Activated CD8-positive, alpha-beta T cell treated with anti-CD3 and anti-CD28 coated beads for 36 hours (primary cell): ENCODE measurements at places on chromosomes 3 and 15. TPM values are rescaled to one million over a fixed set of nuclear protein-coding genes. Genes with fewer than 3 reads are reported as not detected.

Gene CCPG1
- 11.0 TPM for total RNA-seq

Gene TUSC7
- total RNA-seq = not detected

DNA sequence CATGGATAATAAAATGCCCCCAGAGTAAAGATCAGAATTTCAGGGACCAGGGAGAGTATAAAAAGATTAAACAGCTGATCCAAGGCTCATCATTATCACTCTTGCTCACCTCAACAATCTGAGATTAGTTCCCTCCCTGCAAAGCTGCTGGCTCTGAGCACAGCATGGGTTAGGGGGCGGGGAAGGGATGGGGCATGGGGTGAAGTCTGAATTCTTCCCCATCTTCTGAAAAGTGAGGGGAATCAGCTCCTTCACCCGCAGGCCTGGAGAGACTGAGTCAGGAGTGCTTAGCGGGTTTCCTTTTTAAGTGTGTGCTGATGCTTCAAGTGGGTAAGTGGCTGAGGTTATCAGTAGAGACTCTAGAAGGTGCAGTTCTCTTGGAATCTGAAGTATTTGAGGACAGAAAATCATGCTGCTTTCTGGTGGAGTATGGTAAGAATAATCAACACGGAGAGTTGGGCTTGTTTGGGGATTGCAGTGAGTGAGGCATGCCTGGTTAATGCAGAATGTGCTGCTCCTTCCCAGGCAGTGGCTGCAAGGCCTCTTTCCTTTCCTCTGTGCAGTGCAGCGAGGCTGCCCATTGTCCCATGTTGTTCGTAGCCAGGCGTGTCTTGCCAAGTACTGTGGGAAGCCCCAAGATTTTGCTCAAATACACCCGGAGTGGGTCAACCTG is 59.2 kb upstream of the TRAK1 start:
- no peak for DNase-seq

DNA sequence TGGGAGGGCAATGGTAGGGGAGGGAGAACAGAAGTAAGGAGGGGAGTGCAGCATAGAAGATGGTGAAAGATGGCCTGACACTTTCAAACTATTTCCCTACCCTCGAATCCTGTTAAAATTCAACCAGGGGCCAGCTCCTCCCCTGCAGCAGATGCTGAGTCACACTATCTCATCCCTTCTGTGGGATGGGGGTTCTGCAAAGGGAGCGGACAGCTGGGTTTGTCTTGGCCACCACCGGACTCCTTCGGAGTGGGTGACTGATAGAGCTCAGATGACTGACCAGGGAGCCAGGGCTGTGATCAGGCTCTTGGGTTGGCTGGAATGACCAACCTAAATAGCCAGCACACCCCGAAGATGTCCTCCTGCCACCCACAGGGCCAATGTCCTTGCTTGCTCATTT is 33.6 kb upstream of the TMCC1 start:
- no peak for DNase-seq

- no peak for DNase-seq
These were observed 99.1 kb downstream of the ADCY5 start for GRCh38 chr3:123349566-123350435.

GRCh38 chr15:71577071-71577470 is 233.3 kb upstream of the NR2E3 start:
- no peak for DNase-seq

- no peak for DNase-seq
These were observed 6.5 kb upstream of the ETV5 start for GRCh38 chr3:186115239-186115996.

- no peak for DNase-seq
These were observed 51.9 kb downstream of the HOMER2 start for GRCh38 chr15:82900511-82901060.

DNA sequence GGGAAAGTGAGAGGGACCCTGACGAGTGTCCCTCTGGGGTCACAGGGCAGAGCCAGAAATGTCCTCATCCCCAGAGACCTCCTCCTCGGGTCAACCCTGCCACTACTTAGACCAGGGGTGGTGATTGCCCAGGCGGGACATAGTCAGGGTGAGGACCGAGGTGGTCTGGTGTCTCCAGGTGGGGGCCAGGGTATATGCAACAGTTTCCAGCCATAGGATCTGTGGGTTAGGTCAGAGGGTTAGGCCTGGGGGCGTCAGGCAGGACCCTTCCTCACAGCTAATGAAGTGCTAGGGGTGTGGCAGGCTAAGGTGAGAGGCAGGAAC is 22.3 kb upstream of the FBLN2 start:
- DNase-seq = no peak

- no peak for DNase-seq
These were observed 139.6 kb downstream of the IL20RB start for GRCh38 chr3:137097386-137097785.

Gene ALAS1
- 54.3 TPM for total RNA-seq

- DNase-seq = no peak
These were observed 35.9 kb upstream of the MYH15 start for GRCh38 chr3:108546247-108546646.

DNA sequence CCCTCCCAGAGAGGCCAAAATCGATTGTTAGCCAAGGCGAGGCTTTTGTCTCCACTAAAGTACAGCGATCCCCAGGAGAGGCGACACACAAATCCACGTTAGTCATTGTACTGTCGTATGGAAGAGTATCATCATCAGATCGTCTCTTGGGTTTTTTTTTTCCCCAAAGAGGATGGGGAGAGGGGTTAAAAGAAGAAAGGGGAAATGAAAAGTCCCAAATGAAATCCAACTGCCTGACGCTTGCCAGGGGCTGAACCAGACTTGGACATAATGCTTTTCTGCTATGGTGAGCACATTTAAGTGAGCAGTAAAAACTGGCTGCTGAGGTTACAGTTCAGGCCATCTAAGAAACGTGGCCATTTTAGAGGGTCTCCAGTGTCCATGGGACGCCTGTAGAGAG is 37.9 kb upstream of the CTSH start:
- no peak for DNase-seq

Gene C3orf20
- total RNA-seq = 0.23 TPM

Gene SLC12A1
- not detected for total RNA-seq

Gene DAZL
- total RNA-seq = not detected

- no peak for DNase-seq
These were observed 196.4 kb upstream of the LPP start for GRCh38 chr3:187957582-187957981.

Gene ZNF774
- 1.2 TPM for total RNA-seq

GRCh38 chr3:125401402-125401801 is 26.3 kb upstream of the ZNF148 start:
- DNase-seq = no peak

DNA sequence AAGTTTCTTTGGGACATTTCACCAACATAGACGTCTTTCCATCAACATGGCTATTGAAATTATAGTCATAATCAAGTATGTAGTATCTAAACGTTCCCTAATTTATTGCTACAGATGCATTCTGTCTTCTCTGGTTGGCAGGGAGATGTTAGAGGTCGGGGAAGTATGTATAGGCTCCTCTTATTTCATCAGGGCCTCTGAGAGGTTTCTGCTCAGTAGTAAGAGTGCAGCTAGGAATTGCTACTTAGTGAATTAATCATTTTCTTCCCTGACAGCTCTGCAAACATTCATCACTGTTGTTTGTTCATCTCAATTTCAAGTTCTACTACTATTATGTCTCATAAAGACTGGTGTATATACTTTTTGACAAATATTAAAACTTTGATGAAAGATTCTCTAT is 309.7 kb upstream of the NR2F2 start:
- DNase-seq = no peak

GRCh38 chr3:133655731-133656515 is 5.8 kb downstream of the TOPBP1 start:
- DNase-seq = no peak

DNA sequence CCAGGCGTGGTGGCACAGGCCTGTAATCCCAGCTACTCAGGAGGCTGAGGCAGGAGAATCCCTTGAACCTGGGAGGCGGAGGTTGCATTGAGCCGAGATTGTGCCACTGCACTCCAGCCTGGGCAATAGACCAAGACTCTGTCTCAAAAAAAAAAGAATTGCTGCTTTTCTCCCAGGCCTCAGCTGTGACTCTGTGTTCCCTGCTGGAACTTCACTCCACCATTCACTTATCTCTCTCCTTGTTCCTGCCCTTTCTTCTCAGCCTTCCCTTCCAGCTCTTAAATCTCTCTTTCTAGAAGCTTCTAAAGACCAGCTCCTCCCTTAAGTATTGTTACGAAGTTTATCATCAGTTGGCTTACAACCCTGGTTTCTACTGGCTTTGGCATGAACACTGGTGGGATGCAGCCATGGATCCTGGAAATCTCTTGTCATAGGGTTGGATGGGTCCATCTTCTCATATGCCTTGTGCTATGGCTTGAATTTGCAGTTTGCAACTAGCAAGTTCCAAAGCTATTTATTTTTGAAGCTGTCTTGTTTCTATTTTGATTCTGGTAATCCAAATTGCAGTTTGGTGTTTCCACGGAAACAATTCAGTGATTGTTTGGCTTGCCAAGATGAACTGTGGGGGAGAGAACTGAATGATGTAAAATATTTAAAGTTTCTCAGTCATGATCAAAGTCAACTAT is 10.5 kb downstream of the C3orf62 start:
- no peak for DNase-seq

Gene TRPM1
- total RNA-seq = not detected

DNA sequence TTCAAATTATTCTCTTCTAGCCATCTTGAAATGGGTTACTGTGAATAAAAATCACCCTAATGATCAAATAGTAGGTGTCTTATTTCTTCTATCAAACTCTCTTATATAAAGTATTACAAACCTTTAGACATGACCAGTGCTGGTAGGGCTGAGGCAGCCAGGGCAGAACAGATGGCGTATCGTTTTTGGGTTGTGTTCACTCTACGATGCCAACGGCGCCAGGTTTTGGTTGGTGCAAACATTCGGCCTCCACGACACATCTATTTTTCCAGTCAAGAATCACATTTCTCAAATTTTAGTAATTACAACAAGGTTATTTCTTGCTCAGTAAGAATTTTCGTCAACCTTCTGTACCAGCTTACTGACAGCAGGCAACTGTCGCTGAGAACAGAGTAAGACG is 2.2 kb downstream of the RPL4 start:
- DNase-seq = no peak

DNA sequence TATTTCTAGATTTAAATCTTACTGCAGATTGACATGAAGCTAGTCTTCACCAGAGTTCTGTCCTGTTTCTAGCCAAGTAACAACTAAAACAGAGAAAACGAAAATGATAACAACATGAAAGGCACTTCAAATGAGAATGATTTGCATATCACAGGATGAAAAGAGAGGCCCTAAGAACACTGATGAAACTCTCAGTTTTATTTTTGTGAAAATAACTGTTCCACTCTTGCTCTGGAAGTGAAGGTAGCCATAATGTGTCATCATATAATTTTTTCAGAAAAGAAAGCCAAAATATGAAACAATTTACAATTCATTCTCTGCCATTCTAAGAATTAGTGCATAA is 274.4 kb downstream of the ADAMTSL3 start:
- no peak for DNase-seq

DNA sequence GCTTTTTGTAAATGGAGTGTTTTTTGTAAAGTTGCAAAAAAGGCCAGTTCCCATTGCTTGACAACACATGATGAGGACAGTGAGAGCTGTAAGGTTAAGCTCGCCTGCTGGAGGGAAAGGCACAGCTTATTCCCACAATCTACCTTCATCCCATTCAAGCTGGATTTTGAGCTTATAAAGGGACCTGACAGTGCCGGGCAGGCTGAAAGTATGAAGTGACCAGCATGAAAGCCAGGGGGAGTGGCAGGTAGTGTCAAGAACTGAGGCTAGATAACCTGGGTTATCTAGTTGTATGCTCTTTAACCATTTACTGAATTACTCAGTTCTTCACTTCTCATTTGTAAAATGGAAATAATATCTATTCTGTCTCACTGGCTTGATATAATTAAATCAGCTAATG is 52.3 kb upstream of the KPNA4 start:
- no peak for DNase-seq

- no peak for DNase-seq
These were observed 199.2 kb downstream of the TP63 start for GRCh38 chr3:189830401-189830800.

Gene COLQ
- 2.3 TPM for total RNA-seq

- DNase-seq = peak; percentile 83
These were observed 802.6 kb upstream of the ALCAM start for GRCh38 chr3:104564045-104564643.

DNA sequence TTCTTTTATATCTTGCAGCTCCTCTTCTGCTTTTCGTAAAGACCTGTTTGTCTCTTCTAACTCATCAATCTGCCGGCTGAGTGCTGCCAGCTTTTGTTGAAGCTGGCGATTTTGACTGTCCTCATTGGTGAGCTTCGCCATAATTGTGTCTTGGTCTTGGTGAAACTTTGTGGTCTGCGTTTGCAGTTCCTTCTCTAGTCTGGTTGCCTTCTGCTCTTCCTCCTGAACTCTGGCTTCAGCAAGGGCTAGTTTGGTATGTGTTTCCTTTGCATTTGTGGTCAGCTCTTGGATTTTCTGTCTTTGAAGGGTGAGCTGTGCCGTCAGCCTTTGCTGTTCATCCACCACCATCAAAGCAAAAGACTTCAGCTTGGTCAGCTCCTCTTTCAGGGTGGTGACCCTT is 32.9 kb downstream of the CMSS1 start:
- DNase-seq = no peak

Gene PIF1
- total RNA-seq = 50.0 TPM

DNA sequence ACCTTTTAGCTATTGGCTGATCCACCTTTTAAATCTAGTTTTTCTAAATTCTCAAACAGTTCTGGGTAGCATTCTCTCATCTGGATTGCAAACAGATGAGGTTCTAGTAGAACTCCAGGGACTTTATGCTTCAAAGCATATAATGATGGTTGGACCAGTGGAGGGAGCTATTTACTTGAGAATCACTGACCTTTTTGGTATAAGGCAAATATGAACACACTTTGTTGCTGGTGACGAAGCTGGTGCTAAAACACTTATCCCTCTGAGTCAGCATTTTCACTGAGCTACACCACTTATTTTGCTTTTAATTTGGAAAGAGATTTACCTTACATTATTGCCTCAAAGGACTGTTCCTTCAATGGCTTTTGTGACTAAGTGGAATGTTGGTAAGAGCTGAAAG is 58.6 kb upstream of the SLITRK3 start:
- DNase-seq = no peak

- DNase-seq = no peak
These were observed 142.7 kb downstream of the THRB start for GRCh38 chr3:24351779-24352469.

Gene CLDND1
- total RNA-seq = 190 TPM

GRCh38 chr3:89113893-89114840 is 6.7 kb downstream of the EPHA3 start:
- peak; percentile 35 for DNase-seq

Gene C3orf18
- 41.3 TPM for total RNA-seq
